ENCODE measurements at places on chromosomes 4 and X.

- no peak for DNase-seq
These were observed 49.3 kb upstream of the EOLA2 start for GRCh38 chrX:149987613-149988012.

DNA sequence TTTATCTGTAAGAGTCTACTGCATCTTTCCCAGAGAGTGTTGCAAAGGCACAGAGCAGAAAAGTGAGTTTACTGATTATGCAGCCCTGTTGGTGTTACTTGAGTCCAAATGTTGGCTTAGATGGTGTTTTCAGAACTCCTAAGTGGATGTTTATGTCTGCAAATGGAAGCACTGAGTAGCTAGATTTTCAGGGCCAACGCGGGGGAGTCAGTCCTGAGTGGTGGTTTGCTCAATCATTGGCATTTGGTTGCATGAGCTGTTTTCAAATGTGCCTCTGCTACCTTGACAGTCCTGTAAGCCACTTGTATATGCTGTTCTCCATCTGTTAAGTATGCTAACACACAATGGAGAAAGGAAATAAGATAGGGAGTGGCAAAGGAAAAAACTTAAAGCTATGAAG is 45.4 kb downstream of the MAMLD1 start:
- no peak for DNase-seq

DNA sequence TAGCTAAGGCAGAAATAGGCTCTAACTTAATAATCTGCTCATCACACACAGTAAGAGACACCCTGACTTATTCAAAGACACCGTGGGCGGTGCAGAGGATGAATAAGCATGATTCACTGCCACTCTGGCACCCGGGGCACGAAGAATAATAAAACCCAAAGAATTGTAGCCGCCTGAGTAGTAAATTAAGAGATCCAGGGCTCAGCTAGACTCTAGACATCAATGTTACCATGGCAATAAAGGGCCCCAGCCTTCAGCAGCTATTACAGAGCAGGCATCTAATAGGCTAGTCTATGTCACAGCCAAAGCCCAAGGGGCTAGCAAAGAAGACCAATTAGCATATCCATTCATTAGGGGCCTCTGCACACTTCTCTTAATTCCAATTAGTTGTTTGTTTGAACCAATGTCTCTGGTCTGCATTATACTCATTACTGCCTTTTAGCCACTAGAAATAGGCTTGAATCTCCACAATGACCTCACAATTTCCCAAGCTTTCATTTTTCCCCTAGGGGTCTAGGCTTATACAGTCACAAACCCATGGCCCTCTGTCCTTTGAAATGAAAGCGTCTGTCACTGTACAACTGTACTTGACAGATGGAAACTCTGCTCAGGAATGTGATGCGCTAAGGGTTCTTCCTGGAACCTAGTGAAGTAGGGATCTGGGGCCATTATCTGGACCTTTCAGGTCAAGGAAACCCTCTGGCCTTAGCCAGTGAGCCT is 3.0 kb upstream of the ATP1B4 start:
- no peak for DNase-seq

DNA sequence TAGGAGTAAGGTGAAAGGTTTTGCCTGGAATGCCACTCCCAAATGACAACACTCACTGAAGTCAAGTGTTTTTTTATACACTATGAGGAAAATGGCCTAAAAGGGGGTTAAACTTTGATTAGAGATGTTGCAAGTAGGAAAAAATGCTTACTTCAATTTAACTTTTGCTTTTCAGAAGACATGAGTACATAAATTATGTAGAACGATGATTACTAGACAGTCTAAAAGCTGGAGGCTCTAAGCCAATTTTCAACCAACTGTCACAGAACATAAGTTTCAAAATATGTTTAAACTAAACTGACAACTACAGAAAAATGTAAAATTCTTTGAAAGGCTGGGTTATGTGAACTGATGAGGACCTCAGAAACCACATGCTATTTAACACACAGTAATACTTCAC is 83.4 kb downstream of the SHISA3 start:
- no peak for DNase-seq

GRCh38 chr4:141851246-141851891 is 215.0 kb downstream of the IL15 start:
- no peak for DNase-seq

DNA sequence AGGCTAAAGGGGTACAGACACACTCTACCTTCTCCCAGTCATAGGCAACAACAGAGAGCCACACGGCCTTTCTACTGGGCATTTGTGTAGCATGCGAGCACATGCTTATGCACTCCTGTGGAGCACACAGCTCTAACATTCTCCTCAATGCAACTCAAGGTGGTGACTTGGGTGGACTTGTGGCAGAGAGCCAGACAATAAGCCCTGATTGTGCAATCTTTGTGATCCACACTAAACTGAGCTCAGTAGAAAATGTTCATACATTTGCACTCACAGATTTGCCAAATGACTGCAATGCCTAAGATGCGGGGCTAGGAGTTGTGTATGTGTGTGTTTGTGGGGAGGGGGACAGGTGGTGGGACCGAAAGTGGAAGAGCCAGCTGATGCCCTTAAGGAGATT is 31.4 kb upstream of the SETD7 start:
- DNase-seq, result no peak

Data from activated naive CD4-positive, alpha-beta T cell treated with anti-CD3 and anti-CD28 coated beads, Interleukin-2, amount 10 ng/mL, durations not matched to agents 7 days and 5 days (primary cell).